ENCODE measurements at places on chromosomes 11 and 22.

- DNase-seq = no peak
Measured at GRCh38 chr11:67435727-67436458, 1.6 kb downstream of the PTPRCAP start.

DNA sequence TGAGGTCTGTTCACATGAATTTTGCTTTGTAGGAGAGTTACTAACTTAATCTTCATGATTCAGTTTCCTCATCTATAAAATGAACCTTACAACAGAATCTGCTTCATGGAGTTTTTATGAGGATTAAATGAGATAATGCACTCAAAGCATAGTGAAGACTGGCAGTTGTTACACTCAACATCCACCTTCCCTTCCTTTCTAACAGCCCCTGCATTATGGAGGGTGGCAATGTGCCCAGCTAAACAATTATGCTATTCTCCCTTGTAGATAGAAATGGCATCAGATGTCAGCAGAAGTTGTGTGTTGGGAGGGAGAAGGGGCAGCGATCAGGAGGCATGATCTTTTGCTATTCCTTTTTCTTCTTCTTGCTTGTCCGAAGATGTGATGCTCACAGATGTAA lies 6.5 kb downstream of the POU2AF1 start:
- no peak for DNase-seq

DNA sequence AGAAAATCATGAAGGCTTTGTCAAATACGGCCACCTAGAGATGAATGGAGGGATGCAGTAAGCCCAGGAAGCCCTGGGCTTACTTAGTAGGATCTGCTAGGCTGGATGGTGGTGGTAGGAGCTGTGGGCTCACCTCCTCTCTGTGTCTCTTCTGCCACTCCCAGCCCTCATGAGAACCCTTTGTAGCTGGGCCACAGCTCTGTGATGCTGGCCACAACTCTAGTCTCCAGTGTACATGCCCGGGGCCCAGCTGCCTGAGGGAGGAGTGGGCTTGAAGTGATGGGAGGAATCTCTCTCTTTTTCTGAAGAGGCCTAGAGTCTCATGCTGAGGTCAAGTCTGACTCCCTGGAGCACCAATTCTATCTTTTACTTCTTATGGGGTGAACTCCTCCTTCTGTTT lies 32.4 kb upstream of the SYT13 start:
- no peak for DNase-seq

DNA sequence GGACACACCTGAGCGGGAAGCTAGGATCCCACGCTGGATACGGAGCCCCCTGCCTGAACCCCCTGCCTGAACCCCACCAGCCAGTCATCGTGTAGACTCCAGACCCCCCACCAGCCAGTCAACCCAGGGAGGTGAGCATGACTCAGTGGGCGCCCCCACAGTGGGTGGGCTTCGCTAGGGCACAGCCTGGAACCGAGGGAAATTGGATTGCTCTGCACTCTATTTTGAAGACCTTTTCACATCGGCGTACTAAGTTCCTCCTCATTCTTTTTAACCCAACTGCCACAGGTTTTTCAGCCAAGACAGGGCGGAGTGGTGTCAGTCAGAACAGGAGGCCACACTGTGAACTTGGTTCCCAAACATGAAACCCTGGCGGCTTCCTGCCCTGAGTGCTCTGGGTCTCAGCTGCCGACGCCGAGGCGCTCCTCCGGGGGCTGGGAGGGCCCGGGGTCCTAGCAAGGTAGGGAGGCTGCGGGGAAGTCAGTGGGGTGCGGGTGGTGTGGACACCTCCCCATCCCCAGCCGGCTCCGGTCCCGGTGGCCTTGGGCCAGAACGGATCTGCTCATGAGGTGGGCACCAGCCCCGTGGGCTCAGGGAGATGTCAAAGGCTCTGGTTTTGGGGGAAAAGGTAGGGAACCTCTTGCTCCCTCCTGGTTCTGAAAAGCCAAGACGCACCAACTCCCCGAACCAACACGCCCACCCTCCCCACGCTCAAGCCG lies 57.0 kb downstream of the BRD1 start:
- no peak for DNase-seq

- DNase-seq = no peak
Measured at GRCh38 chr11:22543261-22543660, 82.4 kb downstream of the FANCF start.

DNA sequence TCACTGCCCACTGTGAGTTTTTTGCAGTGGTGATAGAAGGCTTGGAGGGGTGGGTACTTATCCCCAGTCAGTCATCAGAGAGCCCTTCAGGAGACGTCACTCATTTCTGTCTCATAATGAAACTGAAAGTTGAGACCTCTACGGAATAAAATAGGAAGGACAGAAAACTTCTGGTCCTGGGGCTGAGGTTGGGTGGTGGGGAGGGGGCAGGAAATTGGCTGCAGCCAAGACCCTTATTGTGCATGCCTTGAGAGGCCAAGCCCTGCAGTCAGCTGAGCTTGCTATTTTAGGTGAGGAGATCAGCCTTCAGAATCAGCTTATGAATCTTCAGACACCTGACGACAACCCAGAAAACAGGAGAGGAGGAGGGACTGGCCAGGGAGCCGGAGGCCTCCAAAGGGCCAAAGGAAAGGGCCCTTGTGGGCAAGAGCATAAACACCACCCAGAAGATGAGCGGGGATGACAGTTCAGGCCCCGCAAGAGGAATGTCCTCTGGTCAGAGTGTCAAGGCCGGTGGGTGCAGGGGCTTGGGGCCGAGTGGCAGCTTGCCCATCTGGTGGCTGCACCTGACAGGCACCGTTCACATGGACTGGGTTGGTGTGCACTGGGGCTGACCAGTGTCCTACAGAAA lies 17.9 kb upstream of the ADA2 start:
- no peak for DNase-seq

- DNase-seq = no peak
Measured at GRCh38 chr11:46134540-46134939, 13.3 kb upstream of the PHF21A start.

DNA sequence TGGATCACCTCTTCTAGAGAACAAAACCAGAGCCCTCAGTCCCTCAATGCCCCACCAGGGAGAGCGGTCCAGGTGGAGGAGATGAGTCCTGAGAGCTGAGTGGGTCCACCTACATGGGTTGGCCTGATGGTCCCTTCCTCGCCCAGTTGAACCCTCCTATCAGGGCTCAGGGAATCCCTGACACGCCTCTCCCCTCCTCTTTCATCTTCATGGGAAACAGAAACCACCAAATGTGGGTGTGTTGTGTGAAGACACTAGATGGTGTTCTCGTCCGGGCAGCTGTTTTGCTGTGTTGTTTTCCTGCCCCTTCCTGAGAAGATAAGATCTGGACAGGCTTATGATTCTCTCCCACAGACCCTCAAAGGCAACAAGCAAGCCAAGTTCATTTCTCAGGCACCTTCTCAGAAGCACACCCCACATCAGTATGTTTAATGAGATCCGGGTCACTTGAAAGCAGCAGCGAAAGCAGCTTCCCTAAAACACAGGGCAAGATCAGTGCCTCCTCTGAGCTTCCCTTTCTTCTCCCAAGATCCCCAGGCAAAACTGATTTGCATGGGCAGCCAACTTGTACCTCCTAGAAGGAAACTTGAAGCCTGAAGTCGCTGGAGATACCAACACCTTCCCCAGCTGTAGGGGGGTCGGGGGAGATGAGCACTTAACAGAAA lies 35.3 kb upstream of the POU2AF1 start:
- no peak for DNase-seq

DNA sequence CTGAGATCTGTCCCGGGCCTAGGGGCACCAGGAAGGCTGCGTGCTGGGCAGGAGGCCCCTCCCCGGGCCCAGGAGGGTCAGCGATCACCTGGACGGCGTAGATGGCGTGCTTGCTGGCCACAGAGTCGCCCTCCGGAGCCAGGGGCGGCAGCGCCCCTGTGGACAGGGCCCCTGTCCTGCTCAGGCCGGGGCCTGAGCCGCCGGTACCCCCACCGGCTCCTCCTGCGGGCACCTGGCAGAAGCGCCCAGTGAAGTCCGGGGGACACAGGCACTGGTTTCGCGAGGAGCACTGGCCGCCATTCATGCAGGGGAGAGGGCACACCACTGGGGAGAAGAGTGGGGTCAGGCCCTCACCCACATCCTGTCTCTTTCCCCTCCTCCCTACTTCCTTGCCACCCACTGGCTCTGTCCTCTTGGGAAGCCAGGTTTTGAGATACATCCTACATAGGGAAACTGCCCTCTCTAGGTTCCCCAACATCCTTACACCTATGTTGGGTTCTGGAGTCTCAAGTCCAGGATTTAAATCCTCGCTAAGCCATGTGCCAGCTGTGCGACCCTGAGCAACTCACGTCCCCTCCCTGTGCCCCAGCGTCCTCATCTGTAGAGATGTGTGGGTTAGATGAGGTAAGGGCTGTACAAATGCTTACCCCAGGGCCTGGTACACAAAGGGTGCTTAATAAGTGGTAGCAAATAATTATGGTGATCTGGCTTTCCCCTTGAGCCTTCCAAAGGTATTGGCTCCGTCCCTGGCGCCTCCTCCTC lies 3.9 kb downstream of the LTBP3 start:
- DNase-seq = no peak

GRCh38 chr11:88619656-88620385 lies 282.3 kb upstream of the CTSC start:
- DNase-seq = no peak

DNA sequence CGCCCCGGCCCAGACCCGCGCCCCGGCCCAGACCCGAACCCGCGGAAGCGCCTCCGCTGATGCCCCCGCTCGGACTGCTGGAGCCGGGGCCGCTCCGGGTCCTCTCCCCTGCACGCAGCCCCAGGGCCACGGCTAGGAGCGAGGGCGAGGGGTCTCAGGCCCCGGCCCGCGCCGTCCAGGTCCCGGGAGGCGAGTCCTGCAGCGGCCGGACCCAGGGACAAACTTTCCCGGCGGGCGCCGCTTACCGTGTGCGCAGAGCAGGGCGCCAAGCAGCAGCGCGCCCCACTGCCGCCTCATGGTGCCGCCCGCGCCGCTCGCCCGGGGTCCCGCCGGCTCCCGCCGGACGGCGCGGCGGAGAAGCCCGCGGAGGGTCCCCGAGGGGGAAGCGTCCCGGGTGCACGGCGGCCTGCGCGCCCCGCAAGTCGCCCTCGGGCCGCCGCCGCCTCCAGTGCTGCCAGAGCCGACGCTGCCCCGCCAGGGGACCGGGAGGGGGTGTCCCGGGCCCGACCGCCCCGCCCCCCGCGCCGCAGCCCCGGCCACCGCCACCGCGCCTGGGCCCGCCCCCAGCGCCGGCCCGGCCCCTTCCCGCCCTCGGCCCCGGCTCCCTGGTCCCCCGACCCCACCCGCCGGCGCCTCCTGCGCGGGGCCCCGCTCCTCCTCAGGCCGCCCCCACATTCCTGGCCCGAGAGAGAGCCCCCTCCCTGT lies at the start of gene LRP4:
LRP4 (minus strand) TSS at position 468 of the 705 bp plus-strand sequence; CDS start at position 297, 171 bp downstream.
- no peak for DNase-seq

DNA sequence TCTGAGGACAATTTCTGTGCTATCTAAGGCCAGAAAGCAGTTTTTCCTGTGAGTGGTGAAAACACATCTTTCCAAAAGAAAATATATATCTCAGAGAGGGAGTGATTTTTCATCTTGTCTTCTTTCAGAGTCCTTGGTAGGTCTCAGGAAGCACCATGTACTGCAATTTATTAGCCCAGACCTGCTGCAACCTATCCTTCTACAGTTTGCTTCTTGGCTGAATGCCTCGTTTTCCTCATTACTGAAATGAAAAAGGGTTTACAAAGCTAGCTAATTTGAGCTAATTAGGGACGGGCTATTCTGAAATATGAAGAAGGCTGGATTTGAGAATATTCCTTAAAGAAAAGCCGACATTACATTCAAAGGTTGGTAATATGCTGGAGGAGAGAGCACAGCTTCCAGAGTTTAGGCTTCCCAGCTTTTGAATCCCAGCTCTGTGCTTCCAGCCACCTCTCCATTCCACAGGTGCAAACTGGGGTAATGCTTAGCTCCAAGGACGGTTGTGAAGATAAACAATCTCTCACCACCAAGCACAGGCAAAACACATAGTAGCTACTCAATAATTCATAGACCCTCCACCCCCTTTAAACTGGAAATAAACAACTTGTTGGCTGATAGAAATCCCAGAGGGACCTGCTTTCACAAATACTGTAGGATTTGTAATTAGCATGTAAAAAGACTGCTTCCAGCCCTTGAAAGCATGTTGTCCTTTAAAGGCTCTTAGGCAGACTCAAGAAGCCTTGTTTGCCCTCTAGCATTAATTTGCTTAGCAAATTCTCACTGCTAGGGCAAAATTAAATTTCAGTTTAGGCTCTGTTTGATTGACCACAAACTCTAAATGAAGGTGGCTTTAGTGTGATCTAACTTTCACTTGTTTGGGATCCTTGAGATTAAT lies 24.5 kb upstream of the SESN3 start:
- no peak for DNase-seq

GRCh38 chr11:112291191-112291590 lies 30.5 kb upstream of the PLET1 start:
- DNase-seq = no peak

- no peak for DNase-seq
Measured at GRCh38 chr11:130520271-130520671, 71.8 kb downstream of the ADAMTS15 start.
